ENCODE measurements at places on chromosomes 2 and 18.

DNA sequence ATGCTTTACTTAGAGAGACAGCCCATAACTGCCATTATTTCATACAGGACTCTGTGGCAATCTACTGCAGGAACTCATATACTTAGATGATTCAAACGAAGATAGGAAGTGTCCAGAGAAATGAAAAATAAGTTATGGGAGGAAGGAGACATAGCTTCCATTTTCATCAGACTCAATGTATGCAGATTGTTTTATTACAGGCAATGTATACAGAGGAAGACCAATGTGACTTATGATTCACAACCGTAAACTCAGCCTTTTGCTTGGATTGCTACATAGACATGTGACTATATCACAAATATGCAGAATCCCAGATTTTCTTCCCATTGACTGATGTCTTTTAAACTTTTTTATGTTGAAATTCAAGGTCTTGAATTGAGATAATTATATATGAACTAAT is 793.4 kb downstream of the SATB2 start:
- DNase-seq, result no peak

DNA sequence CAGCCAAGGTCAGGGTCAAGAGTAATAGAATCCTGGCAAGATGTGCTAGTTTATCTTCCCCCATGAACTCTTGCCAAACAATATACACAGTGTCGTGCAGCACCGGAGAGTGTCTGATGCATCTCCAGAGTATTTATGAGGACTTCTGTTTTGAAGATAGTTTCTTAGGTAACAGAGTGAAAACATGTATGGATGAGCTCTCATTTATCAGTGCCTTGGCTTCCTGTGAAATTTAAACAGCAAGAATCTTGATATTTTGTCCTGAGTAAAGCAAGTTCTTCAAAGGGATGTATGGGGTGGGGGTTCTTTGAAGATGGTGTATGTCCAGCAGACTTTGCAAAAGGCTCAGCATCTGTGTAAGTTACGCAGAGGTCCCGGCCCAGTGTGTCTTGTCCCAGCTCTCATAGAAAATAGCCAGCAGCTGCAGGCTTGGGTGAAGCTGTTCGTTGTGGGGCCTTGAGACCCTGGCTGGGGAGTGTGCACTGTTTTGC is 361.0 kb upstream of the NT5C1B start:
- DNase-seq, result no peak

- no peak for DNase-seq
These were observed 6.5 kb upstream of the KCNF1 start for GRCh38 chr2:10905006-10905861.

DNA sequence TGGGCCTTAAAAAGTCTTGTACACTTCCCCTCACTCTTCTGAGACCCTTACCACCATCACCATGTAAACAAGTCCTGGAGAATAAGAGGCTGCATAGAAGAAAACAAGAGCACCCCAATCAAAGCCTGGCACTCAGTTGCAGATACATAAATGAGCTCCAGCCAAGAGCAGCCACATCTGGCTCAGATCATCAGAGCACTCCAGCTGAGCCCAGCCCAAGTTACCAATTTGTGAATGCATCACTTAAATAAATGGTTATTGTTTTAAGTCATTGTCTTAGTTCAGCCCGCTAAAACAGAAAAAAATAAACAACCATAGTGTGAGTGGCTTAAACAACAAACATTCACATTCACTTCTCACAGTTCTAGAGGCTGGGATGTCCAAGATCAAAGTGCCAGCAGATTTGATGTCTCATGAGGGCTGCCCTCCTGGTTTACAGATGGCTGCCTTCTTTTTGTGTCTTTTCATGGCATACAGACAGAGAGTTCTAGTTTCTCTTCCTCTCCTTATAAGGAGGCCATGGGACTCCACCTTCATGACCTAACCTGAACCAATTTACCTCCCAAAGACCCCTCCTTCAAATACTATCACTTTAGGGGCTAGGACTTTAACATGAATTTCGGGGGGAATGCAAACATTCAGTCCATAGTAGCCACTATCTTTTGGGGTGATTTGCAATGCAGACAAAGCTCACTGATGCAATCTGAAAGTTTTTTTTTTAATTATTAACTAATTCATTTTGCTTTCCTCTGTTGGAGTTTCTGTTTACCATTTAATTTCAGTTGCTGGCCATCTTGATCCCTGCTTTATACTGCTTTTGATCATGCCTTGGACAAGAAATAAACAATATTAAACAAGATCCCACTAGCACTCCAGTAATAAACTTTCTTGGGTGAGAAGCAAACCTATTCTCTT is 187.5 kb upstream of the ACVR2A start:
- no peak for DNase-seq

DNA sequence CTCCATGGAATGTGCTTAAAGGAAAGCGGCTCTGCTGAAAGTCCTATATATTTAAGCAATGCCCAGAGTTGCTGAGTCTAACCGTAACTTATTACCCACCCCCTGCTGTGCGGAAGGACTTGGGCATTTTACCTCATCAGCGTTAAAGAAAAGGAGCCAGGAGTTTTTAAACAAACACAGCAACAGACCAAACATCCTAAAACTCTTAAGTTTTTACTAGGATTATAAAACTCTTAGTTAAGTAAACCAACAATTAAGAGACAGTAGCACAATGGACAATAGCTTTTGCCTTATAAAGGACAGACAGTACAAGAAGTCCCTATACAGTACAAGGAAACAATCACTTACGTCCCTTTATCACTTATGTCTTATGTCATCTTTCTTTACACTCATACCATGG is 90.2 kb downstream of the ZNF521 start:
- DNase-seq, result no peak

DNA sequence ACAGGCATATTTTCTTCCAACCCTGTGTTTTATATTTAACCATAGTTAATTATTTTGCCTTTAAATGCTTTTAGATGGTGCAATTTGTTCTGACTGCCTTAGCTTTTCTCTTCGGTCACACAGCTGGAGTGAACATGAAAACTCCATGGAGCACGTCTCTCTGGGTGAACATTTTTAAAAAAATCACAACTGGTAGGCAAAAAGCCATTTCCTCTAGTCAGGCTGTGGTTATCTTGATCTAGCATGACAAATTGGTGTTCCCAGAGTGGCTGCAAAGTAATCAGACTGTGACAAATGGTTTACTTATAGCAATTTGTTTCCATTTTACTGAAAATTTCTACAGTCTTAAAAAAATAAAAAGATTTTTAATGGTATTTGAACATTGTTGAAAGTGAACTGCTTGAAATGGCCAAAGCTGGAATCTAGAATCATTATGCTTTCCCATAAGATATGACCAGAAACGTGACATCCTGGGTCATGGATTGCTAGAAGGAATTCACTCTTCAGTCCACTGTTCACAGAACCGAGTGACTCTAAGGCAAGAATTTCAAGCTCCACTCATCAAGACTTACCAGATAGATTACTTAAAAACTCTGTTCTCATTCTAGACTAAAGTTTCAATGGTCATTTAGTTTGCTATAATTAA is 703.6 kb downstream of the CPS1 start:
- DNase-seq, result no peak

- DNase-seq, result no peak
These were observed 40.4 kb downstream of the EN1 start for GRCh38 chr2:118806797-118807667.

GRCh38 chr2:190119257-190119656 is 56.7 kb upstream of the MSTN start:
- no peak for DNase-seq

GRCh38 chr2:9656270-9656766 is 25.5 kb upstream of the YWHAQ start:
- no peak for DNase-seq

DNA sequence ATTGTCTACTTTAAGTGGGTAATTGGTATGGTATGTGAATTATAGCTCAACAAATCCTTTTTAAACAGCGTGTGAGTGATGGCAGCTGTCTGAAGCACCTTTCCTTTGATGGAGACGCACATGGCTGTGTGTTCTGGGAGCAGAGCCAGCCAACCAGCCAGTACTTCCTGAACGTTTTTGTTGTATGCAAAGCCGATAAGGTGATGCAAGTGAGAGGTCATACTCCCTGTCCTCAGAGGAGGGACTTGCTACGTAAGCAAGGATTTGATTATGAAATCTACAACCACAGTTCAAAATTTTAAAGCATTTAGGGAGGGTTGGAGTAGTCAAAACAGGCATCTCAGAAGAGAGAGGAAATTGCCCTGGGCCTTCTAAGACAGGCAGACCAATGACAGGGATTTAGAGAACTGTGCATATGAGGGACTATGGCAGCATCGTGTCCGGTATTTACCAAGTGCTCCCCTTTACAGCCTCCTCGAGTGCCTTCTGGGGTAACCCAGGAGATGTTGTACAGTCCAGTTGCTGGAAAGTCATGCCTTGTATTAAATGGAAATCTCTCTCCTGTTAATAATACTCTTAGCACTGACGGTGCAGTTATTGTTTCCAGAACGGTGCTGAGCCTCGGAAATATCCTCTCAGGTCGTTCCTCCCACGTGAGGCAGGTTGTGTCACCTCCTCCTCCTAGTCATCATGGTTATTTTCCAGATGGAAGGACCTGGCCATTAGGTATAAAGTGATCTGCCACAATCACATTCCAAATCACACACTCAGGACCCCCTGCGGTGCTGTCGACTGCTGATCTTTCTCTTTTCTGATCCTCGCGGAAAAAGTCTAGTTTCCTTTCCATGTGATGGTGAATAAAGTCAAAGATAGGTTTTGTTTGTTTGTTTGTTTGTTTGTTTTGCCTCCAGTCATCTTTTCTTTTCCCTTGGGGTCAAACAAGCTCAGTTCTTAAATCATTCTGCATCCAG is 28.4 kb downstream of the ARHGEF4 start:
- no peak for DNase-seq

- DNase-seq, result no peak
These were observed 10.0 kb downstream of the HK2 start for GRCh38 chr2:74843899-74844298.

DNA sequence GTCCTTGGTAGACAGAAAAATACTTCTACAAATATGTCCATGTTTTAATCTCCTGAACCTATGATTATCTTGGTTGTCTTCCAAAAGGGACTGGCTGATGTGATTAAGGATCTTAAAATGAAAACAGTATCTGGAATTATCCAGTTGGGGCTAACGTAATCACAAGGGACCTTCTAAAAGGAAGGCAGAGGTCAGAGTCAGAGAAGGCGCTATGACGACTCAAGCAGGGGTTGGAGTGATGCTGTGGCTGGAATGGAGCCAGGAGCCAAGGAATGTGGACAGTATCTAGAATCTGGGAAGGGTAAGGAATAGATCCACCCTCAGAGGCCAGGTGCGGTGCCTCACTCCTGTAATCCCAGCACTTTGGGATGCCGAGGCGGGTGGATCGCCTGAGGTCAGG is 4.2 kb upstream of the USP14 start:
- no peak for DNase-seq

- no peak for DNase-seq
These were observed 335.8 kb downstream of the GULP1 start for GRCh38 chr2:188627471-188627870.

- DNase-seq, result no peak
These were observed 383.8 kb downstream of the FIGN start for GRCh38 chr2:163351966-163352365.

DNA sequence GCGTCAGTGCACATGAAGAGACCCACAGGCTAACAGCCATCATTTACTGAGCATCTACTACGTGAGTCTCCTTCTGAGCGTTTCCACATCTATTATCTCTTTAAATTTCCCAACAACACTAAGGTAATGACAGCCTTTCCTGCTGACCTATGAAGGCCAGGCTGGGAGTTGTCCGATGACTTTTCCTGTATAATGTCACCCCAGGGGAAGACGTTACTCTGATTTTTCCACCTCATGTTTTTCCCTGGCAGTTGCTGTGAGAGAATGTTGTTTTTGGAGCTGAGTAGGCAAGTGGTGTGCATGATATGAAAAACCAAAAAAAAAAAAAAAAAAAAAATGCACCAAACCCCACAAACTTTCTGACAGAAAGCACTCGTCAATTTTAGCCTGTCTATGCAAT is 207.6 kb downstream of the SLC8A1 start:
- no peak for DNase-seq

GRCh38 chr2:30527411-30527810 is 80.4 kb downstream of the LCLAT1 start:
- DNase-seq, result no peak

- DNase-seq, result no peak
These were observed 4.9 kb downstream of the VIT start for GRCh38 chr2:36701391-36701795.

- DNase-seq, result no peak
These were observed 84.3 kb downstream of the ACOXL start for GRCh38 chr2:110816404-110817365.

GRCh38 chr2:146916914-146917313 is 927.9 kb upstream of the ACVR2A start:
- peak; percentile 12 for DNase-seq

GRCh38 chr2:149732001-149732685 is 144.6 kb upstream of the MMADHC start:
- no peak for DNase-seq

DNA sequence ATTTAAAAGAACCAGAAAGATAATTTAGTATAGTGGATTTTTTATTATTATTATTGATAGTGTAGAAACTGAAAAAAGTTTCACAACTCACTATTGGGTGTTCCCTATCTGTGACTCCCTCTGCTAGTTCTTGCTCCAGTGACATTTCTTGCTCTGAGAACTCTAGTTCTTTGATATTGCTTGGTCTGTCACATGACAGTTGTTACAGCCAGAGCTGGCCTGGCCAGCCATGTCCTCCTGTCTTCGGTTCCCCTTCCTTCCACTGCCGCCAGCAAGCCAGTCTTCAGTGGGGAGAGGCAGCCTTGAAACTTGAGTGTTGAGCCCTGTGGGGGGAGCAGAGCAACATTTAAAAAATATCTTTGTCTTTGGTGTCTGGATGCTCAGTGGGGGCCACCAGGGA is 7.6 kb upstream of the THOC1 start:
- no peak for DNase-seq

DNA sequence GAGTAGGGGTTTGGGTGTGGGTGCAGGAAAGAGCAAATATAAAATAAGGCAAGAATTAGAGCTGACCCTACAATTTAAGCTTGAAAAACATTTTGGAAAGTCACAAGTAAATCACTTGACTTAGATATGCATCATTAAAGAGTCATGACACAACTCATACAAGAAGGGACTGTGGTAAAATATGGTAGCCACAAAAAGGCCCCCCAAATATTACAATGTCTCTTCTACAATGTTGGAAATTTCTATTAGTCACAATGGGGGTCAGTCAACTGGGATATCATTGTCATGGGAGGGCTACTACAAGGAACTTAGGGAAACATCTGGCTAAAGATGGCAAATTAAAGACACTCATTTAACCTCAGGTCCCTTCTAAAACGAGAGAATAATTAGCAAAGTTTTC is 15.7 kb upstream of the SERPINB2 start:
- no peak for DNase-seq
